ENCODE measurements at places on chromosomes 5 and 9. TPM values are rescaled to one million over a fixed set of nuclear protein-coding genes. Genes with fewer than 3 reads are reported as not detected.

The MSX2 gene
- total RNA-seq = 4.9 TPM

The ROR2 gene
- 1.7 TPM for total RNA-seq

The RGMB gene
- 7.3 TPM for total RNA-seq

The F2RL1 gene
- total RNA-seq = 227 TPM

The ZNF608 gene
- 0.81 TPM for total RNA-seq

The MEIKIN gene
- total RNA-seq = not detected

The IFNA21 gene
- not detected for total RNA-seq

The DPYSL3 gene
- 18.3 TPM for total RNA-seq

The BTNL8 gene
- not detected for total RNA-seq

The LHX2 gene
- total RNA-seq = 4.1 TPM

The SPINK13 gene
- 0.38 TPM for total RNA-seq

The FAM13B gene
- 12.2 TPM for total RNA-seq

The TNFSF8 gene
- total RNA-seq = not detected

The NTRK2 gene
- total RNA-seq = 0.02 TPM

The SOHLH1 gene
- total RNA-seq = 0.05 TPM
